ENCODE measurements at places on chromosomes 1 and 21.

DNA sequence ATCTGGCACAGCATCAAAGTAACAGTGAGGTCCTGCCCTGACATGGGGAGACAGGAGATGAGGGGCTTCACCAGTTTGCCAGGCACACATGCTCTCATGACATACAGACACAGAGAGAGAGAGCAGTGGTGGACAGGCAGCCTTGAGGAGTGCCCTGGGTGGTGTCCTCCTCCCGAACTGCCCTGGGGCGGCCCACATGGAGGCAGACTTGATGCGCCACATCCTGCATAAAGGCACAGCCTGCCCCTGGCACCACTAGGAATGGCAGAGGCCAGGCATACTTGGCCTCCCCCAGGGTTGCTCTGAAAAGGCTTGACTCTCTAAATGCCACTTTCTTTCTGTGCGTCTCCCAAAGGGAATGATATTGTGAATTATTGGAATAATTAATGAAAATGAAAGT, 67.5 kb downstream of the SPAG17 start:
- DNase-seq, result no peak

- no peak for DNase-seq
These were observed 4.2 kb upstream of the NVL start for GRCh38 chr1:224333939-224334786.

- peak; percentile 91 for DNase-seq
These were observed 11.7 kb downstream of the TAGLN2 start for GRCh38 chr1:159913451-159914192.

DNA sequence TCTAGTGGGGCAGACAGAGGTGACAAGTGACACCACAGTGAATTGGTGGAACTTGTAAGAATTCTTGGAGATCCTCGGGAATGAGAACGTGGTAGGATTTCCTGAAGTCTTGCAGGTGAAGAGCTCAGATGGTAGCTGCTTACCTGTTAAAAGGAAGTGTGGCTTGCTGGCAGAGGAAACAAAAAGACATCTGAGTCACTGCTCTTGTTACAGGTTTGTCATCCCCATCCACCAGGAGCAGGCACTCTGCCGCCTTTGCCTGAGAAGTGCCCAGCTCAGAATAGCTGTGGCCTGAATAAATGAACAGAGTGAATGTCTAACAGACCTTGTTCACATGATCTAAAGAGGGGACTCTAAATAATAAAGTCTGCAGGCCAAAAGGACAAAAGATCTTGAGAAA, 12.3 kb upstream of the ZSCAN20 start:
- no peak for DNase-seq

DNA sequence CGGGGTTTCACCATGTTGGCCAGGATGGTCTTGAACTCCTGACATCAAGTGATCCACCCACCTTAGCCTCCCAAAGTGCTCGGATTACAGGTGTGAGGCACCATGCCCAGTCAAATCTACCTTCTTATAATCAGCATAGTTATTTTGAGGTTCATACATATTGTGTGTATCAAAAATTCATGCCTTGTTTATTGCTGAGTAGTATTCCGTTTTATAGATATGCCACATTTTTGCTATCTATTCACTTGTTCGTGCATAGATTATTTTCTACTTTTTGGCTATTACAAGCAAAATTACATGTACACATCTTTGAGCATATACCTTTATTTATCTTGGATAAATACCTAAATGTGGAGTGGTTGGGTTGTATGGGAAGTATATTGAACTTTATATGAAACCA, 344.9 kb downstream of the CAMTA1 start:
- no peak for DNase-seq

GRCh38 chr1:210573141-210573540, 244.4 kb downstream of the HHAT start:
- DNase-seq, result no peak

DNA sequence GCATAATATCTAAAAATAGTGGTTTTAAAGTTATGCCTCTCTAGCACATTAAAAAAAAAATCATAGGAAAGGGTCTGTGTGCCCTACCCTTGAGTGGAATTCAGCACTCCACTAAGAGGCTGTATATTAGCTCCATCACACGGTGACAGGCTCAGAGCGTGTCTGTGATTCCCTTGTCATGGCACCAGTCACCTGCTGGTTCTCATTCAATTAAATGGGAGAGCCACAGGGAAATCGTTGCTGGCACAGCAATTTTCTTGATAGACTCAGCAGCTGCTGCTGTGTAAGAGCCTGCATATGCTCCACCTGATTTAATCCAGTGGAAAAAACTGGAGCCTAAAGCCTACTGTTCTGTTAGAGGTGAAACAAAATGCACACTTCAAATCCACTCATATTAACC, 9.5 kb downstream of the ATP6V1G3 start:
- DNase-seq, result no peak

DNA sequence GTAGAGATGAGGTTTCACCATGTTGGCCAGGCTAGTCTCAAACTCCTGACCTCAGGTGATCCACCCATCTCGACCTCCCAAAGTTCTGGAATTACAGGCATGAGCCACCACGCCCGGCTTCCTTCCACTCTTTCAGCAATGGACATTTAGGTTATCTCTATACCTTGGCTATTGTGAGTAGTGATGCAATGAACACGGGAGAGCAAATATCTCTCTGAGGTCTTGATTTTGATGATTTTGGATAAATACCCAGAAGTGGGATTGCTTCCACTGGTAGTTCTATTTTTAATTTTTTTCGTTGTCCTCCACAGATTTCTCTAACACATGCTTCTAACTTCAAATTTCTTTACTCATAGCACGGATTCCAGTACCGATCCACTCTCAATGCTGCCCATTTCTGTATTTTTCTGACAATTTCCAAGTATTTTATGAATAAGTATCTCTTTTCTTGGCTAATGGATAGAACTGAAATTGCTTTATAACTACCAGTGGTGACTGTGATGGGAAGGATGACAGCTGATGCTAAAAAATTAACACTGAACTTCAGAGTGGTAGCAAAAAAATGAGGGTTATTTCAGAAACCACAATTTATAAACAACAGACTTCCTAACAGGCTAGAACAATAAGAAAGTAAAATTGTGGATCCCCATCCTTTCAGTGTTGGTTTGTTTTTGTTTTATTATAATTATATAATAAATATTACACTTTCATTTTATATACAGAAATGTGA, 327.5 kb upstream of the RUNX1 start:
- DNase-seq, result no peak

GRCh38 chr1:117008656-117009055, 7.1 kb downstream of the CD101 start:
- DNase-seq, result no peak

DNA sequence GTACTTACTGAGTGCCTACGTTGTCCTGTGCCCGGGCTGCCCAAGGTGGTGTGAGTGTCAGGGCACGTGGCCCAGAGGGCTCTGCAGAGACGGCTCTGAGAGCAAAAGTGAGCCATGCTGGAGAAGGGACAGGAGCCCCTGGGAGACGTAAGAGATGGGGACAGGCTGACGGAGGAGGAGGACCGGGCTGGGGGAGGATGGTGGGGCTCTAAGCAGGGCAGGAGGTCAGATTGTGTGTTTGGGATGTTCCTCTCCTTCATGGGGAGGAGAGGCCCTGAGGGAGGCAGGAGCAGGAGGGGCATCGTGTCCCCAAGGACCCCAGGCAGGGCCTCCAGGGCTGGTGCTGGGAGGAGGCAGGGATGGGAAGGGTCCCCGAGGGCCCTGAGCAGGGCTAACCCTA, 158.9 kb downstream of the PCBP3 start:
- DNase-seq, result no peak

GRCh38 chr1:223487887-223488259, 94.7 kb downstream of the CCDC185 start:
- DNase-seq, result peak; percentile 42

GRCh38 chr1:151494741-151495281, 16.4 kb upstream of the CGN start:
- DNase-seq, result no peak

DNA sequence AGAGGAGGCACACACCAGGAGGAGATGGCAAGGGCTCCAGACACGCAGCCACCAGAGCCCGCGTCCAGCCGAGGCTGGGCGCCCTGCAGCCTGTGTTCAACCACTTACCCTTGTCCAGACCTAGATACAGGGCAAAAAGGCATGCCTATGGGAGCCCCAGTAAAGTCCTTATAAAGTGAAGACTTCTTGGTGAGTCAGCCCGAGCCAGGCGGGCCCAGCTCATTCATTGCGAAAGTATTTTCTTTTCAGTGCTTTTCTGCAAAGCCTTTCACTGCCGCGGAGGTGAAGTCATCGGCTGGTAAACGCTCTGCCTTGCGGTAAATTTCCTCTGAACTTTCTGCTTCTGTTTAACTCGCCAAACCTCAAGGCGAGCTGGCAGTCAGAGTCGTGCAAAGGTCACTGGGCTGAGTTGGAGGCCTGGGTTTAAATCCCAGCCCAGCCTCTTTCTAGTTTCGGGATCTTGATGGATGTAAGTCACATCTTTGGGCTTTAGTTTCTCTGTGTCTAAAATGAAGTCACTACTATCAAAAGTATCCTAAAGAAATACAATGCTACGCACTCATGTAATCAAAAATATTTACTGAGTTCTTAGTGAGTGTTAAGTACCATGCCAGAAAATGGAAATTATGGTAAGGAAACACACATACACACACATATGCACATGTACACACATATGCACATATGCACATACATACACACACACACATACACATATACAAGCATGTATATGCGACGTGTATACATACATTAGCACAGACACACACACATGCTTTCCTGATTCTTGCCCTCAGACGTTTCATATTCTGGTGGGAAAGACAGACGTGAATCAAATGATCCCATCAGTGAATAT, 54.7 kb upstream of the IFFO2 start:
- no peak for DNase-seq

GRCh38 chr1:226017070-226017469, 17.9 kb upstream of the SDE2 start:
- no peak for DNase-seq

All from NCI-H2029 treated with DMSO at 0.1 percent for 48 hours (cell line).